Head of caudate nucleus (tissue), 42 donors: ENCODE measurements at places on chromosomes 3 and 15.

- DNase-seq, result no peak
These were observed 222.3 kb upstream of the LYSMD4 start for GRCh38 chr15:99955532-99955931.

- no peak for DNase-seq
These were observed 85.8 kb downstream of the ATP11B start for GRCh38 chr3:182879031-182879611.

- DNase-seq, result no peak
These were observed at the start of gene FILIP1L for GRCh38 chr3:100114413-100115030. Gene FILIP1L (minus strand): TSS chr3:100114501.

DNA sequence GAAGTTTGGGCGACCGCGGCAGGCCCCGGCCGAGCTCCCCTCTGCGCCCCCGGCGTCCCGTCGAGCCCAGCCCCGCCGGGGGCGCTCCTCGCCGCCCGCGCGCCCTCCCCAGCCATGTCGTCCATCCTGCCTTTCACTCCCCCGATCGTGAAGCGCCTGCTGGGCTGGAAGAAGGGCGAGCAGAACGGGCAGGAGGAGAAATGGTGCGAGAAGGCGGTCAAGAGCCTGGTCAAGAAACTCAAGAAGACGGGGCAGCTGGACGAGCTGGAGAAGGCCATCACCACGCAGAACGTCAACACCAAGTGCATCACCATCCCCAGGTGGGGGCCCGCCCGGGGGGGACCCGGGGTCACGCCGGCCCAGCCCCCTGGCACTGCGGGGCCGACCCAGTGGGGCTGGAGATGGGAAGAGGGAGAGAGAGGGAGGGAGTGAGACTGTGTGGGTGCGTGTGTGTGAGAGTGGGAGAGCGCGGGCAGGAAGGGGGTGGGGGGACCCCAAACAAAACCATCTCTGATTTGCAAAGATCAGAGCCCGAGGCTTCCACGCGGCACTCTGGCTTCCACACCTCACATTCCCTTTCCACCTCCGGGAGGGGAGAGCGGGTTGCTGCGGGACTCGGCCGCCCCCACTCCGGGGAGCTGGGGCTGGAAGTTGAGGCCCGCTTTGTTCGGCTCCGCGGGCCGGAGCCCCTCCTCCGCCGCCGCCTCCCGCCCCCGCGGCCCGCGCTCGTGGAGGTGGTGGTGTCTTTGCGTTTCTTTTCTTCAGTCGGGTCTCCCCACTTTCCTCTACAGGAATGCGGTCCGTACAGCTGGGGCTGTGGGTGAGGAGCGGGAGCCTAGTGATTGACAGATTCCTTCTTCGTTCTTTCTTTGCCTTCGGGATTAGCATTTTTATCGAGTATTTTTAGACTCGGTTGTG is 898 bp downstream of the SMAD3 start:
- no peak for DNase-seq

GRCh38 chr15:84648539-84648938 is 5.5 kb downstream of the WDR73 start:
- DNase-seq, result no peak

DNA sequence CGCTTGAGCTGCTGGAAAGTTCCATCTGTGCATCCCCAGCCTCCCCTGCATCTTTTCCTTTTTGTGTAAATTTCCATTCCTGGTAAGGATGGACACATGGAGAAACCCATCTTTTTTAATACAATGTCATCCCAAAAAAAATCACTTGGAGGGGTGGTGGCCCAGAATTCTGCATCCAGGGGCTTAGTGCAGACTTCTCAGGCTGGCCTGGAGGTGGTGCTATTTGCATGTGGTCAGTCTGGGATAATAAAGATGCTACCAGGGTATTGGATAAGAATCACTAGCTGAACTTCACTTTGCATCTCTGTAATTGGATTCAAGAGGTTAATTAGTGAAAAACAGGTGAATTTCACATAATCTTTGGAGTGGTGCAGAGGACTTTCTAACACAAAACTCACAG is 1.8 kb upstream of the ZSCAN2 start:
- DNase-seq, result peak; percentile 43

DNA sequence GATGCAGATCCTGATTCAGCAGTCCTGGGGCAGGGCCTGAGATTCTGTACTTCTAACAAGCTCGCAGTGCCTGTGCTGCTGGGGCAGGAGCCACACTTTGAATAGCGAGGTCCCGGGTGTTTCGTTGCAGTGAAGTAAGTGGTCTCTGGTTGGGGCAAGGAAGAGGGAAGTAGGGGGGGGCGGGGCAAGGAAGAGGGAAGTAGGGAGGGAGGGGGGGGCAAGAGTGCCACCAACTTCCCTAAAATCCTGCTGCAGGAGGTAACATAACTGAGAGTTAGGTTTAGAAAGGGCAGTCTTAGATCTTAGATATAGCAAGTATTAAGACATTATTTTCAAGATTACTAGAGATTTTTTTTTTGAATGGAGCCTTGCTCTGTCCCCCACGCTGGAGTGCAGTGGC is 35.5 kb downstream of the CRTAP start:
- DNase-seq, result no peak

GRCh38 chr3:175357758-175358157 is 498.6 kb downstream of the NAALADL2 start:
- no peak for DNase-seq

DNA sequence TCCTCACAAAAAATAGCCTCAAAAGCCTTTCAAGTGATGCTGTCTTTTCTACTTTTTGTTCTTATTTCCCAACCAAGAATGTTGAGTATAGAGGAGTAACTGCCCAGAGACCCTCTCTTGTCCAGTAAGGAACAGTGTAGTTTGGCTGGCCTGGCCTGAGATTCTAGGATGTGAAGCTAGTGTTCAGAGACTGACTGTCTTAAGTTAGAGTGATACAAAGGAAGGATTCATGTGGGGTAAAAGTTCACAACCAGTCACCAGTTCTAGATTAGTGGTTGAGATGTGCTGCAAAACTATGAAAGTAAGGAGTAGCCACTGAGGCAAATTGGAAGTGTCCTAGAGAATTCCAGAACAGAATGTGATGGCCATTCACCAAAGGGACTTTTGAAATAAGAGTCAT is 49.1 kb downstream of the RSRC1 start:
- DNase-seq, result no peak

DNA sequence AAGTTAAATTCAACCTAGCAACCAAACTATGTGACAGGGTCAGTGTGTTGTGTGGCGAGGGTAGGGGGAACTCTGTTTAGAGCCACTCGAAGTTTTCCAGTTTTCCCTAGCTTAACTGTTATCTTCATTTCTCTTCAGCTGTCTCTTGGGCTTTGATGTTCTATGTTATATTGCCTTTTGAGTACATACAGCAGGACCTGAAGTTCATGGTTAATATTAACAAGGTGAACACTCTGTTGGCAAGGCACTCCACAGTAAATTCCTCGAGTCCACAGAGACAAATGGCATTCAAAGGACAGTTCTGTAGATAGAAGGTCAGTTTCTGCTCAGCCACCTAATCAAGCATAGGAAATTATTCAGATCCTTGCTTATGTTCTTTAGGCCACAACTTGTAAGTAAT is 147.9 kb upstream of the DPH6 start:
- DNase-seq, result no peak

DNA sequence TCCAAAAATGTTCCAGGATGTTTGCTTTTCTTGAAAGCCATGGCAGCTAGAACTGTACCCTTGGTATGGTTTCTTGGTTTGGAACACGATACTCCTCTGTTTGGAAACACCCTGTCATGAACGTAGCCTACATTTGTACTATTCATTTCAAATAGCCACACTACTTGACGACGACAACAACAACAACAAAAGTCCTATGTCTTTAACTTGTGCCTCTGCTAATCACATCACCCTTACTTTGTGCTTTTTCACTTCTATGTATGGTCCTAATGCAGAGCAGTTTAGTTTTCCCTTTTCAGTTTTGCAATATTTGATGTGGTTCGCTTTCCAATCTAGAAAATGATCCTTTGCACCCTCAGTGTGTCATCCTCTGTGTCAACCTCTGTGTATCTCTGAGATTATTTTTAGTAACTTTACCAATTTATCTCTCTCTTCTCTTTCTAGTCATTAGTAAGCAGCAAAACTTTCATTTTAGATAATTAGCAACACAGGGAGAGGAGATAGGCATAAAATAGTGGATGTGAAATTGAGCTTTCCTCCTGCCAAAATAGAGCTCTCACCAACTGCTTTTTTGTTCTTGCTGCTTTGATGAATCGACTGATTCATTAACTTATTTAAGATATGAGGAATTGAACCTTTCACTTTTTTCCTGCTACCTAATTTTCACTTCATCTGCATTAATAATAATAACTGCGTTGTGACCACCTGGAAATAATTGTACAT is 44.1 kb upstream of the TP63 start:
- no peak for DNase-seq
